ENCODE measurements at places on chromosomes 7 and 10. TPM values are rescaled to one million over a fixed set of nuclear protein-coding genes. Genes with fewer than 3 reads are reported as not detected.

The RHEB gene
- 43.0 TPM for total RNA-seq

The TEX47 gene
- total RNA-seq: not detected

The LRRC17 gene
- total RNA-seq: 0.21 TPM

The MAGI2 gene
- total RNA-seq: 0.05 TPM

The EBLN1 gene
- total RNA-seq: not detected

The TMEM273 gene
- 28.0 TPM for total RNA-seq

The A1CF gene
- not detected for total RNA-seq

The WEE2 gene
- not detected for total RNA-seq

The CCDC172 gene
- not detected for total RNA-seq

The HOGA1 gene
- total RNA-seq: not detected

The DNAJB9 gene
- 8.4 TPM for total RNA-seq

The ELMO1 gene
- total RNA-seq: 173 TPM

The PPP1R3C gene
- 0.71 TPM for total RNA-seq

The SKAP2 gene
- total RNA-seq: 10.4 TPM

All from activated CD4-positive, alpha-beta T cell treated with anti-CD3 and anti-CD28 coated beads for 36 hours (primary cell).